ENCODE measurements at places on chromosomes 11 and 22.

DNA sequence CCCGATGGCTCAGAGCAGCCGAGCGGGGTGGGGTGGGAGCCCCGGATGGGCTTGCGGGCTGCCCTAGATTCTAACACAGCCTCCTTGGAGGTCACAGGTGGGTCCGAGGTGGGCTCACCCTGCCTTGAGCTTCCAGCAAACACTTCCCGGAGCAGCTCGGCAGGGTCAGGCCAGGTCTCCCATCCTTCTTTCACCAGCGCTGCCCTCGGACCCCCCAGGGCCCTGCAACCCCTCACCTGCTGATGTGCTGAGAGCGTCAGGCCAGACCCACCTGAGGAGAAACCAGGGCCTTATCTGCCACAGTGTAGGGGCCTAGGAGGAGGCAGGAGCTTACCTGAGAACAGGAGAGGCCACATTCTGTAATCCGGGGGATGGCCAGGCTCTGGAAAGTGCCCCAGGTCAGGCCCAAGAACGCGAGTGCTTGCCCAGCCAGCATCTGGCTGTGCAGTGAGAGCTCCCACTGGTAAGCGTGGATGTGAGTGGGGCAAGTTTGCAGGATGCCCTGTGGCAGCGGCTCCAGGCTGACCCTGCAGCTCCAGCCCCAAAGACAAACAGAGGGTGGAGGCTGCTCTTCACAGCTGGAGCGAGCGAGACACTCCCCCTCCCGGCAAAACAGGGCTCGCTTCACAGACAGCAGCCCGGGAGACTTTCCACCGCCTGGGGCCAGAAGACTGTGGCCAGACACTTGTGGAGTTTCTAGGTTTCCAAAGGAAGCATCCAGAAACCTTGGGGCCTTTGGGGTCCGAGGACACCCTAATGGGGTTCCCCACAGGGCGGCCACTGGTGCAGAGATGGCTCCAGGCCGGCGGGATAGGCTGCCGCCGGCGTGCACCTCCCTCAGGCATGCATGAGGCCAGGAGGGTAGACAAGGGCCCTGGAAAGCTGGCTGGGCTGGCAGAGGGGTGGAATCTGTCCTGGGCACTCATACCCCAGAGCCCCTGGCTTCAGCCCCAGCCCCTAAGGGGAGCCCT lies at the start of gene IL17REL:
TSS of gene IL17REL (minus strand) at position 555 of the 971 bp plus-strand sequence. CDS start at position 436, 119 bp downstream.
- no peak for DNase-seq

DNA sequence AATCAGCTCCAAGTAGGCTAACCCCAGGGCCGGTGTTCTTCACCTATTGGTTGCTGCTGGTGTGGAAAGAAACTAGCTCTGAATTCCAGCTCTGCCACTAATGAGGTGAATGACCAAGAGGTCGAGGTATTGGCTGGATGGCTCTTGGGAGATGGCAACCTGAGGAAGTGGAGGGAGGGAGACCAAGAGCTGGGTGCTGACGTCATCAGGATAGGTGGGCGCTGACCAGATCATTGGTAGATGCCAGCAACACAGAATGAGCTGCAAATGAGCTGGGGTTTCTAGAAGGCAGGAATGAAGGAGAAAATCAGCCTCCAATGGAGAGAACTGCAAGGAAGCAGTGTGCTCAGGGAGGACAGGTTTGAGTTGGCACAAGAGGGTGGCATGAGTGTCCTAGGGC lies 14.7 kb upstream of the CSF2RB start:
- DNase-seq: no peak

DNA sequence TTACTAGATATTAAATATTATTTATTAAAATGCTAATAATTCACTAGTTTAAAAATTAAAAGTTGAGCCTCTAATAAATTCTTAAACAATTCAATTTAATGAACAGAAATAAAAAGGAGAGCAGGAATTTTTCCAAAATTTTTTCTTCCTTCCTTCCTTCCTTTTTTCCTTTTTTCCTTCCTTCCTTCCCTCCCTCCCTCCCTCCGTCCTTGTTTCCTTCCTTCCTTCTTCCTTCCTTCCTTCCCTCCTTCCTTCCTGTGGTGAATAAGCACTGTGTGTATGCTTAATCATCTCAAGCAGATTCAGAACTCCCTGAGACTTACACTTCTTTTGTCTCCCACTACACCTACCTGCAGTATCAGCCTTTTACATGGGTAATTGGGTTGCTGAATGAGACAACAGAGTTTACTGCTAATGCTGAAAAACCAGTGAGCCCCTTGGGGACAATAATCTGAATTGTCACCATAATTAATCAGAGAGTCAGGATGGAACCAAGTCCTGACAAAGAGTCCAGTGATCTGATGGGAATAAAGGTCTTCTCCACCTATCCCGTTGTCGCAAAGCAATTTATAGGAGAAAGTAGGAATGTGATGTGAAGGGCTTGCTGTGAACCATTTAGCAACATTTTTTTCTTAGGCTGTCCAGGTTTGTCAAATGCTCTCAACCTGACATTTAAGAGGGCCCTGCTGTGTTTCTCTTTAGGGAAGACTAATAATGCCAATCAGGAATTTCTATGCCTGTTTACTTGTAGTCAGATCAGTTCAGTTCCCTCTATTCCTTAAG lies 58.1 kb upstream of the CEP295 start:
- DNase-seq: no peak

- DNase-seq: no peak
These were observed 38.5 kb downstream of the DNAJC24 start for GRCh38 chr11:31408201-31408600.

DNA sequence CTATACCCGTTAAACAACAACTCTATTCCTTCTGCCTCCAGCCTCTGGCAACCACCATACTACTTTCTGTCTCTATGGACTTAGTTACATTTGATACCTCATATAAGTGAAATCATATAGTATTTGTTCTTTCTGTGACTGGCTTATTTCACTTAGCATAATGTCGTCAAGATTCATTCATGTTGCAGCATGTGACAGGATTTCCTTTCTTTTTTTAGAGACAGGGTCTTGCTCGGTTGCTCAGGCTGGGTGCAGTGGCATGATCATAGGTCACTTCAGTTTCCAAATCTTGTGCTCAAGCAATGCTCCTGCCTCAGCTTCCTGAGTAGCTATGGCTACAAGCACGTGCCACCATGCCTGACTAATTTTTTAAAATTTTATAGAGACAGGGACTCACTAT lies 29.4 kb upstream of the SORL1 start:
- no peak for DNase-seq

GRCh38 chr11:82998697-82999096 lies 73.0 kb downstream of the RAB30 start:
- DNase-seq: no peak

DNA sequence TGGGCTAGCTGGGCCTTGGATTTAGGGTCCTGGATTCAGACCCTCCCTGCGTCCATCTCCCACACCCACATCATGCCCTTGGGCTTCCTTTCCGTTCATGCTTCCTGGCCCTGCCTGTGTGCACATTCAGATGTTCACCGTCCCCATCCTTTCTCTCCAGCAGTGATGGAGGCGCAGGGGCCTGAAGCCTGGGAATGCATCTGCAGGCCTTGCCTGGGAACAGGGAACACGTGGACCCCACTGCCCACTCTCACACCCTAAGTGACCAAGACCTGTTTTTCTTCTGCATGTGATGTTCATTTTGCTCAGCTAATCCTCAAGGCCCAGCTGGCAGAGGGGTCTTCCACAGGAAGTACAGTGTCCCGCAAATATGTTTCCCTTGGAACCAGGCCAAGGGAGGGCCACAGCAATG lies 91.6 kb upstream of the PARVA start:
- DNase-seq: no peak

DNA sequence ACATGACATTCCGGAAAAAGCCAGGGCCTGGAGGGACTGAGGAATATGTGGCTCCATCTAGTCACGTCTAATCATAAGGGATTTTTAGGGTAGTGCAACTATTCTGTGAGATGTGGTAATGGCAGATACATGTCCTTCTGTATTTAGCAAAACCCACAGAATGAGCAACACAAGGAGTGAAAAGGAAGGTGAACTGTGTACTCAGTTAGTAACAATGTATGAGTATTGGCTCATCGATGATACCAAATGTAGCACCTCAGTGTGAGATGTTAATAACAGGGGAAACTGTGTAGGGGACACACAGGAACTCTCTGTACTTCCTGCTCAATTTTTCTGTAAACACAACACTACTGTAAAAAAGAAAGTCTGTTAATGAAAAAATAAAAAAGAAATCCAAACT lies 42.0 kb upstream of the CARS1 start:
- DNase-seq: no peak

DNA sequence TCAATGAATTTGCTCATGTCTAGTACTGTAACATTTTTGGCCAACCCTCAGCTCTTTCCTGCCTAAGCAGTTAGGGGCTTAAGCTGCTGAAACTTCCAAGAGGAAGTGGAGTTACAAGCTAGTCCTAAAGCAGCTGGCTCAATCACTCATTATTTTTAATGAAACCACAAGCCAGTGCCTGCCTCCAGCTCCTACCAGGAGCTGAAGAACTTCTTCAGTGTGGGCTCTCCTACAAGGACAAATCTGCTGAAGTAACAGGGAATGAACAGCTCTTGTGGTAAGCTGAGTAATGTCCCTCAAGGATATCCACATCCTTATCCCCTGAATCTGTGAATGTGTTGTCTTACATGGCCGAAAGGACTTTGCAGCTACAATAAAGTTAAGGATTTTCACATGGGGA lies 112.5 kb downstream of the BBOX1 start:
- DNase-seq: no peak

- DNase-seq: no peak
These were observed 7.7 kb downstream of the RHBDD3 start for GRCh38 chr22:29260031-29260560.

DNA sequence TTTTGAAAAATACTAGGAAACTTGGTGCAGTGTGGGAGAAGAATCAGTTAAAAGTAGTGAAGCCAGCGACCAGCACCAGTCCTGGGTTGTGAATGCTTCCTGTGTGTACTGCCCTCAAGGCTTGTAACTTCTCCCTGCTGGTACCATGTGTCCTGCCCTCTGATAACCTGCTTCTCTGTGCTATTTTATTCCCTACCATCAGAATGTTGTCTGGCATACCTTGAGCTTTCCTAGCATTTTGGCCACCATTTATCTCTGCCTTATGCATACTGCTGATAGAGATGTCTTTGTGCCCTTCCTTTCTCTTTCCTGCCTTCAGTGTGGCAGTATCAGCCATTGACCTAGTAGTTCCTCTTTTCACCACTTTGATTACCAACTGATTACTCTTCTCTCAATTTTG lies 2.0 kb downstream of the GTF2H1 start:
- no peak for DNase-seq

- DNase-seq: no peak
These were observed 21.4 kb downstream of the XRCC6 start for GRCh38 chr22:41642331-41643110.

Data from stimulated activated CD4-positive, alpha-beta T cell treated with anti-CD3 and anti-CD28 coated beads, TNF-alpha, amount 100 ng/mL, for 1 hour (primary cell).